NCI-H2171 treated with DMSO at 0.1 percent for 48 hours (cell line): ENCODE measurements at places on chromosomes 6 and 20.

DNA sequence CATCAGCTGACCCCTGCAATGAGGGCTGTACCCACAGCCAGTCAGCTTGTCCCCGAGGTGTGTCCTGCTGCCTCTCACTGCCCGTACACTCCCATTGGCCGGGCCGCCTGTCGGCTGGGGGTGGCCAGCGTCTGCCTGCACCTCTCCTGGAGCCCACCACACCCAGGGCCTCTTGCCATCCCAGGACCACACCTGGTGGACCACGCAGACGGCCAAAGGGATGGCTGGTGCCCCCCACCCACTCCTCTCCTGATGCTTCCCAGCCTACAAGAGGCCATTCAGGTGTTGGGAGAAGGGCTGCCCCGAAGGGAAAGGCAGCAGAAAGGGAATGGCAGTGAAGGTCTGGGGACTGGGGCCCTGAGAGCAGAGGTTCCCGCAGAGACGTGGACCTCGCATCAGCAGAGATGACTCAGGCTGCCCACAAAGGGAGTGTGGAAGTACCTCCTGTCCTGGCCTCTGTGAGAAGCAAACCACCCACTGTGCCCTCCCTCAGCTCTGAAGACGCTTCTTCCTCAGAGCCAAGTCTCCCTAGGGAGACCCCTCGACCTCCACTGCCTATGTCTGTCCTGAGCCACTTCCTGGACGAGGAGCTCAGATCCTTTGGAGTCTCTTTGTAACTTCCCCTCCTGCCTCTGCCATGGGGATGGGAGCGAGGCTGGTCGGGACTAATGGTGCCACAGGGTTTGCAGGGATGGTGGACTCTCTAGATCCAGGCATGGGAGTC, 60.9 kb downstream of the PYGB start:
- DNase-seq = no peak

DNA sequence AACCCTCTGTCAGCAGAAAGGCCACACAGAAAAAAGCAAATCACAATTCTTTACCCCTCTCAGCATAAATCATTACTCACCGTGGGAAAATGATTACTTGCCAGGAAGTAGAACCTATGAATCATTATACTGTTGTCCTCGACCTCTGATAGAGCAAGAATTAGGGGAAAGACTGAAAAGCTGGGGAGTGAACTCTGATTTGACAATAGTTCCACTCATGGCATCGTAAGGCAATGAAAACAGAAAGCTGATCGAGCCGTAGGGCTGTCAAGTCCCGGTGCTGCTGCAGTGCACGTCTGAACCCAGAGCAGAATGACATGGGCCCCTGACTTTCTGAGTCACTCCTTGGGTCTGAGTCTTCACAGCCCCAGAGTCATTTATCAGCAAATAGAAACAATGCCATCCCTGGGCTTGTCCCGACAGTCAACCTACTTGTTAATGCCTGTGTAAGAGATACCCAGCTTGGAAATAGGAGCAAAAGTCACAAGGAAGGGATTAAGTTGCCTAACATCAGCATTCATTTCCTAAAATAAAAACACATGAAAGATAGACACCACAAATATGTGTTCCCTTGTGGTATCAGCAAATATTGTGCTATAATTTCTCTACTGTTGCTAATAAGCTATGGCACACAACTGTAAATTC, 224.8 kb upstream of the MARCKS start:
- peak; percentile 81 for DNase-seq

- DNase-seq = no peak
Observed at GRCh38 chr6:10794239-10794638, 44.1 kb downstream of the MAK start.

GRCh38 chr6:2109796-2110195, 135.6 kb downstream of the GMDS start:
- DNase-seq = peak; percentile 68

DNA sequence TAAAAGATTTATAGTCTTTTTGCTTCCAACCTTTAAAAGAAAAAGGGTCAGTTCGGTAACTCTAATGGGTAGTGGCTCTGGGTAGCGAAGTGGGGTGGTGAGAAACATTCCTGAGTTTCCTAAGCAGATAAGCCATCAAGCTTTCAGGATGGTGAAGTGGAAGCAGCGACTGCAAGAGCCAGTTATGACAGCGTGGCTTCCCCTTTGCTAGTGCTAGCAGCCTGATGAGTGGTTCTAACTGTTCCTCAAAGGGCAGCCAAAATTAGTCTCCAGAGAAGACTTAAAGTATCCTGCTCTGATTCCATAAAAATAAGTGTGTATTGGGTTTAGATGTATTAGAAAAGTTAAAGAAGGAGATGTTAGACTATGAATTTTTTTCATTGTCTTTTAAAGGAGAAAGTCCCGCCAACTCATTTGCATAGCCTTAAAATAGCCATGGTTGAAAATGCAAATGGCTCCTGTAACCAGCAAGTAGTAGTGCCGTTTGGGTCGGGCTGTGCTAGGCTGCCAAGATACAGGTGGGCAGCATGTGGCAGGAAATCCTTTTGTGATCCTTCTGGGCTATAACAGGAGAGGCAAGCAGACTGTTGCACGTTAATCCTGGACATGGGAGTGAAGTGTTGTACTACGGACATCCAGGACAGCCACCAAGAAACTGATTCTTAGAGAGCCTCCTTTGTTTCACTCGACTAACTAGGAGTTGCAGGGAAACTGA, 18.0 kb downstream of the ELOVL2 start:
- no peak for DNase-seq

GRCh38 chr6:136525586-136526195, 24.5 kb downstream of the MAP7 start:
- DNase-seq = no peak

- DNase-seq = no peak
Observed at GRCh38 chr20:46624946-46625345, 26.3 kb downstream of the SLC13A3 start.

DNA sequence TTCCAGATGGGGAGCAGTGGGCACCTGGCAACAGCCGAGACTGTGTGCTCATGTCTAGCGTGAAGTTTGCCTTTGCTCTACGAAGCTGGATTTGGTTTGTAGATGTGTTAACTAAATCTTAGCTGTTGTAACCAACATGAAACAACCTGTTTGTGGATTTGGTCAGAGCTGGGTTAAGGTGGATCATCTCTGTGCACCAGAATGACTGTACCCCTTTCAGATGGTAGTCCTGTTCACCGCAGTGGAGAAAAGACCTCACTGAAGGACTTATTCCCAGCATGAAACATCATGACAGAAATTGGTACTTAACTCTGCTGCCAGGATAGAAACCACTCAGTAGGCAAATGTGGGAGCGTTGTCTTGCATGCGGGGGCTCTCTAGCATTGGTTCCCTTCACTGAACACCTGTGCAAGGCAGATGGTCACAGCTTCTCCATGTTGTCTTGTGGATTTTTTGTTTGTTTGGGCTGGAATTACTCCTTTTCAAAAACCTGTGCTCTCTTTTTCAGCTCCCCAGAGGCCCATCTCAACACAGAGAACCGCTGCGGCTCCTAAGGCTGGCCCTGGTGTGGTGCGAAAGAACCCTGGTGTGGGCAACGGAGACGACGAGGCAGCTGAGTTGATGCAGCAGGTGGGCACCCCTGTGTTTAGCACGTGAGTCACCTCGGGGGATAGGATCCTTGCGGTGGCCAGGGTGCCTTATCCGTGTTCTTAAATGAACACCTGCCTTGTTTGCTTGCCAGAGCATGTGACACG, 19.3 kb upstream of the EFCAB8 start:
- peak; percentile 100 for DNase-seq

GRCh38 chr6:722608-723007, 29.7 kb upstream of the EXOC2 start:
- no peak for DNase-seq

GRCh38 chr6:18405477-18406293, 18.5 kb downstream of the RNF144B start:
- no peak for DNase-seq

- DNase-seq = no peak
Observed at GRCh38 chr6:41298785-41299502, 12.5 kb upstream of the TREM1 start.

GRCh38 chr6:109265530-109265929, 116.7 kb downstream of the CD164 start:
- DNase-seq = no peak

DNA sequence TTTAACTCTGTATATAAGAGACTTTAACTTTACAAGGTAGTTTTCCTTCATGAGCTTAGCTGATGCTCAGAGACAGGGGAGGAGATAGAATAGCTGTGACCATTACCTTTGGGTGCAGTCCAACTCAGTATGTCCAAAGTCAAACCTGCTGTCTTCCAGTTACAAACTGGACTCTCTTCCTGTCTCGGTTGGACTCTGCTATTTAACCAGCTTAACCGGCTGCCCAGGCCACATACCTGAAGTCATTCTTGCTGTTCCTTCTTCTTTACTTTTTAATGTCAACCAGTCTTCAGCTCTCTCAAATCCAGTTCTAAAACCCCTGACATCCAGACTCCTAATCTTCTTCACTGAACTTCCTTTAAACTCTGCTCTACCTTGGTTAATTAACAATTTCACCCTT, 138.3 kb upstream of the TSHZ2 start:
- DNase-seq = no peak

GRCh38 chr6:51842804-51843378, 244.5 kb downstream of the PKHD1 start:
- DNase-seq = no peak

- DNase-seq = no peak
Observed at GRCh38 chr6:107655864-107656263, 165.9 kb downstream of the SOBP start.

- peak; percentile 63 for DNase-seq
Observed at GRCh38 chr6:151390851-151391470, 398 bp downstream of the ZBTB2 start.

GRCh38 chr20:35446356-35447078, 8.5 kb upstream of the GDF5 start:
- DNase-seq = no peak

DNA sequence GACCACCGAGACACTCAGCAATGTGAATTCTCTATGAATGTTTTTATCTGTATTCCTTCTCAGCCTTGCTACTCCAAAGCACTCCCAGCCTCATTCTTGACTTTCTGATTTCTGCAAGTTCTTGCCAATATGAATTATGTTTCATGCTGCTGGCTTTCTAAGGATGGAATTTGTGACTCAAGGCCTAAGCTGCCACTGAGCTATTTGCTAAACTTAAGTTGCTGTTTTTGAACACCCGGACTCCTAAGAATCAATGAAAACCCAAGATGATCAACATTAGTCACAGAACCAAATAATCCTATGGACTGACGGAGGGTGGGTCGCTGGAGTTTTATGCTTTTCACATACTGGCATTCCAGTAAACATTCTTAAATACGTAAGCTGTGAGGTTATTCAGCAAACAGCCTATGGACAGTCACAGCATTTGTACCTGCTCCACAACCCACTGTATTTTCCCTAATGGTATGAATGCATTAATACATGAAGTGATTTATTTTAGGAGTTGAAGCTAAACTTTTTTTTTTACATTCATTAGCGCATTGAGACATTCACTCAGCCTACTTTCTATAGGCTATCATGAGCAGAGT, 8.2 kb upstream of the PXDC1 start:
- no peak for DNase-seq

DNA sequence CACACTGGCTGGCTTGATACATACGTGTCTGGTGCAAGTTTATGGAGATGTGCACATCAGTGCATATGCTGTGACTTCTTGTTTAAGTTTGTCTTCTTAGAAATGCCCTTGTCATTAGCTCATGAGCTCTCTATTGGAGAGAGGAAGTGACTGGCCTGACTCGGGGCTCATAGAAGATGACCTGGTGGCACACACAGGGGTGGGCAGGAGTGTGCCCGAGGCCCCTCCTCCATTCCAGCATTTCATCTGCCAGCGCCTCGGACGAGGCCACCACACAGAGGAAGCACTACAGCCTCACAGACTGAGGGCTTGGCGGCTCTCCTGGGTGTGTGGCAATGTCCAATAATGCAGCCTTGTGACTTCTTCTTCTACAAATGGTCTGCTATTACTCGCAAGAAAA, 109.7 kb downstream of the FAM120B start:
- no peak for DNase-seq

- no peak for DNase-seq
Observed at GRCh38 chr6:91497770-91498169, 910.9 kb upstream of the MAP3K7 start.

GRCh38 chr6:137309078-137309762, 90.0 kb upstream of the IFNGR1 start:
- DNase-seq = peak; percentile 62

- DNase-seq = peak; percentile 47
Observed at GRCh38 chr20:48189181-48189580, 403.9 kb upstream of the SULF2 start.

GRCh38 chr20:50328996-50329898, 138.6 kb downstream of the CEBPB start:
- no peak for DNase-seq

GRCh38 chr6:87902383-87902782, 145.3 kb upstream of the SPACA1 start:
- DNase-seq = no peak

- no peak for DNase-seq
Observed at GRCh38 chr6:7269816-7270215, 43.2 kb downstream of the SSR1 start.

DNA sequence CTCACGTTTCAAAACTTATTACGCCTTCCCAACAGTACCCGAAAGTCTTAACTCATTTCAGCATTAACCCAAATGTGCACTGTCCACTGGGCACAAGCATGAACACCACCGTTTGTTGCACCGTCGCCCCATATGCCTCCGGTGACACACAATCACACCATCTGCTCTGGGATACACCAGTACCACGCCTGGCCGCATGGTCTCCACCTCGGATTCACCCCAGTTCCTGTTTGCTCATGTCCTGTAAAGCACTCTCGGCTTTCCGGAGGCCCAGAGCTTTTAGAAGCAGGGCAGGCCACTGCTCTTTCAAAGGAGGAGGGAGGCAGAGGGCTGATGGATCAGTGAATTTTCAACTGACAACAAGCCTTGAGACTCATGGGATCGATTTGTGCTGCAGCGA, 1570.0 kb upstream of the DEFB115 start:
- no peak for DNase-seq

- no peak for DNase-seq
Observed at GRCh38 chr6:79878142-79878748, 69.1 kb downstream of the ELOVL4 start.

GRCh38 chr6:105925706-105926105, 160.4 kb upstream of the PRDM1 start:
- no peak for DNase-seq

DNA sequence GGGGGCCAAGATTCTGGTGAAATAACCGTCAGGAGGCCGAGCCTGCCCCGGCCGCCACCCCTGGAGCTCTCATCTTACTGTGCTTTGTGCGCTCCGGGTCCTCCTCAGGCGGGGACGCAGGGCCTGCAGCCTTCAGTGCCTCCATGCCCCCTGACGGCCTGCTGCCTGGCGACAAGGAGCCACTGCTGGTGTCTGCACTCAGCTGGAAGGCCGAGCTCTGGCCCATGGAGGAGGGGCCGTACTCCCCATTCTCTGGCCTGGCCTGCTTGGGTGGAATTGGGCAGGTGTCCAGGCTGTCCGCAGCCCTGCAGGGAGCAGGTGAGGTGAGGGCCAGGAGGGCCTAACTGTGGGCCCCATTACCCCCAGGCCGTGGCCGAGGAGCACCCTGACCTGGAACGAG, 5.3 kb downstream of the ZNF512B start:
- no peak for DNase-seq

GRCh38 chr6:142735204-142735603, 209.8 kb downstream of the HIVEP2 start:
- peak; percentile 97 for DNase-seq

- no peak for DNase-seq
Observed at GRCh38 chr20:48166082-48166835, 381.0 kb upstream of the SULF2 start.
